Activated T-cell treated with anti-CD3 and anti-CD28 coated beads for 48 hours (primary cell): ENCODE measurements at places on chromosomes 11 and 22.
A peak's percentile ranks its signal among the peaks of the same experiment; 100 is the strongest.

GRCh38 chr22:47172771-47173534, 410.5 kb downstream of the TBC1D22A start:
- no peak for DNase-seq

DNA sequence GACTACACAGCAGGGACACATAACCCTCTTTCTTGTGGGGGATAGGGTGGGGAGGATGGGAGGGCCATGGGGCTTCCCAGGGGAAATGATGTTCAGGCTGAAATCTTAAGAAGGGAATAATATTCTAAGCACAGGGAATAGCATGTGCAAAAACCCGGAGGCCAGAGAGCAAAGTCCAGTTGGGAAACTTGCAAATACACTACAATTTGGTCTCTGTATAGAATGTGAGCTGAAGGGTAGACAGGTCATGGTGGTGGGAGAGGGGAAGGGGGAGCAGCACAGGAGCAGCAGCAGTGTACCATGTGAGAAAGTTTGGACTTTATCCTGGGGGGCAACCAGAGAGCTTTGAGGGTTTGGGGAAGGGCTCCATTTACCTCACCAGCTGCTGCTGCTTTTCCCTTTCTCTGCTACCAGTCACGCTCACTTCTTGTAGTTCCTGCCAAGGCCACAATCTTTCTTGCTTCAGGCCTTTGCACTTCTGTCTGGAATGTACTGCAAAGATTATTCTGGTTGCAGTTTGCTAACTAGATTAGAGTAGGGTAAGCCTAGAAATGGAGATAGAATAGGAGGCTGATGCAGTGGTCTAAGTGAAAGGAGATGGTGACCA, 43.0 kb downstream of the KREMEN1 start:
- DNase-seq, result no peak

DNA sequence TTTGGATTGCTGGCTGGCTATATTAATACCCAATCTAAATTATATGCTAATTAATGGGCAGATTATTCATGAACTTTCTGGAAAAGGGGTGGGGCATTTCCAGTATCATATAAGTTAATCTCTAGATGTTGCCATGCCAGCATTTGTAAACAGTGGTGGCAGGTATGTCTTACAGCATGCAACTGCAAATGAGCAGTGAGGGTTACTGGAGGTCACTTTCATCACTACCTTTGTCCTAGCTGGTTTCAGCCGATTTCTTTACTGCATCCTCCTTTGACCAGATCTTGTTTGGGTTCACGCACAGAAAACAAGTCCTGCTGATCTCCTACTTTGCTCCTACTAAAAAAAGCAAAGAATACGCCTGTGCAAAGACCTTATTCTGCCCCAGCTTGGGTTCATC, 89.1 kb upstream of the USP47 start:
- no peak for DNase-seq

GRCh38 chr22:36144886-36145541, 15.5 kb downstream of the APOL3 start:
- DNase-seq, result no peak

DNA sequence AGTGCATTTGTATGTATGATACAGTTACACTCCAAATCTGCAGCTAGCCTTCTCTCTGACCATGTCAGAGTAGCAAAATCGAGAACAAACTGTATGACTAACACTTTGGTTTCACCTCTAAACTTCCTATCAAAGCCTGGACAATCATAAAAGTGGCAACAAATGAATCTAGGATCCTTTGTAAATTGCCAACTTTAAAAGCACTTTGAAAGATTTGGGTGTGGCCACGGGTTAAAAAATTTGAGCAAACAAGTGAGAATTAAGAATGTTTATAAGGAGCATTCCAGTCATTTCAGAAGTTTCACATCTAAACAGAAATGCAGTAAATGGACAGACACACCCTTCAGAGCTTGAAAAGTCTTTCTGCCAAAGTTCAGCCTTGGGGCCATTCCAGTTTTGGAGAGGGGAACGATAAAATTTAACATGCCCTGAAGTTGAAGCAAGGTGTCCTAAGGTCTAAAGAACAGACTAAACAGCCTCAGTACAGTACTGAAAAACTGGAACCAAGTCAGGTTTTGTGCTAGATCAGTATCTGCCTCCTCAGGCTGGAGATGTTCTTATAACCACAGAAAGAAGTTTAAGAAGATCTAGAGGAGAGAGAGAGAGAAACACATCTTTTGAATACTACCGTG, 181.9 kb upstream of the BDNF start:
- DNase-seq, result no peak

- no peak for DNase-seq
Measured at GRCh38 chr22:44143105-44143474, 37.6 kb upstream of the PARVG start.

GRCh38 chr11:108512708-108513107, 14.5 kb upstream of the POGLUT3 start:
- DNase-seq, result no peak

DNA sequence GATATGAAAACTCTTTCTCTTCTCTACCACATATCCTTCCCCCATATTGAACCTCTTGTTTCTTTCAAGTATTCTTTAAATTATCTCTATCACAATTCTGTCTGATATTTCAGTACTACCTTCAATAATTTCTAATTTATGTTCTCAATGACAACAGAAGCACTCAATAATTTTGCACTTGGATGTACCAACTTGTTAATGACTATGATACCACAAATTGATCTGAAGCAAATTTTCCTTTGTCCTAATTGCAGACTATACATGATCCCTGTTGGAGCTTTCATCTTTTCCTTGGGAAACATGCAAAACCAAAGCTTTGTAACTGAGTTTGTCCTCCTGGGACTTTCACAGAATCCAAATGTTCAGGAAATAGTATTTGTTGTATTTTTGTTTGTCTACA, at the start of gene OR4C15:
OR4C15 (plus strand) TSS at position 301 of the 400 bp plus-strand sequence; CDS start at position 301, 0 bp downstream.
- no peak for DNase-seq

DNA sequence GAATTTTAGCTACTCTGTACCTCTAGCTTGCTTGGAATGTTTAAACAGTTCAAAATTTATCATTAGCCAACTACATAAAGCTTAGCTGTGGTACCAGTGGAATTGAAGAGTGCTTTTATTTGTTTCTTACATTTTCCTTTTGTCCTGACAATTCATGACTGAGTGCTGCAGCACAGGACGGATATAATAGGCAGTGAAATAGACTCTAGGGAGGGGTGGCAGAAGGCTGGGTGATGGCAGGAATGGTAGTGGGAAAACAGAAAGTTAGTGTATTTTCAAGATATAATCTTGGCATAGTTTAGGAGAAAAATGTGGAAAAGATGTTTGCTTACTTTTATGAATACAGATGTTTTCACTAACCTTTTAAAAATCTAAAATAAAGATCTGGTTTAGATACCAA, 31.1 kb upstream of the ARHGAP32 start:
- DNase-seq, result no peak

GRCh38 chr11:44596525-44597276, 31.2 kb downstream of the CD82 start:
- DNase-seq, result peak; percentile 58
